ENCODE measurements at places on chromosomes 2 and 18.

DNA sequence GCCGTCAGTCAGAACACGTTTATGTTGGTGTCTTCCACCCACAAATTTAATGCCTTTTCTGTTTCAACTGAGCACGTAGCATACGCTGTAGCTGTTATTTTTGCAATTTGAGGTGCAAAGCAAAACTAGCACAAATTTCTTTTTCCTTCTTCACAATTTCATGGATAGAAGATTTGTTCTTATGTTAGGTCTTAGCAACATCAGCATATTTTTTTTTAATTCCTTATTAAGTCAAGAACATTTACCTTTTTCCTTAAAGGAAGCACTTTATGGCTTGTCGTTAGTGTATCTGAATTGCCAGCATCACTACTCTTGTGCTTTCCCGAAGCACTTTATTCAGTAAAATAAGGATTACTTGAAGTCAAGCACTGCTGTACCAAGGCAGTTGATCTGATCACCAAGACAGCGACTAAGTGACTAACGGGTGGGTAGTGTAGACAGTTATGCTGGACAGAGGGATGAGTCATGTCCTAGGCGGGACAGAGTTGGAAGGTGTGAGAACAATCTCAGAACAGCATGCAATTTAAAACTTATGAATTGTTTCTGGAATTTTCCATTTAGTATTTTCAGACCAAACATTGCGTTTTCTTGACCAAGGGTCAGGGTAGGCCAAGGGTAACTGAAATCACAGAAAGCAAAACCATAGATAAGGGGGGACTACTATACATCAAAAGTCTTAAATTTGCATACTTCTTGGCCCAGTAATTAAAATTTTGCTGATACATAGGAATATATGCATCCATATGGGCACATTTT lies 13.3 kb downstream of the BABAM2 start:
- DNase-seq = no peak

DNA sequence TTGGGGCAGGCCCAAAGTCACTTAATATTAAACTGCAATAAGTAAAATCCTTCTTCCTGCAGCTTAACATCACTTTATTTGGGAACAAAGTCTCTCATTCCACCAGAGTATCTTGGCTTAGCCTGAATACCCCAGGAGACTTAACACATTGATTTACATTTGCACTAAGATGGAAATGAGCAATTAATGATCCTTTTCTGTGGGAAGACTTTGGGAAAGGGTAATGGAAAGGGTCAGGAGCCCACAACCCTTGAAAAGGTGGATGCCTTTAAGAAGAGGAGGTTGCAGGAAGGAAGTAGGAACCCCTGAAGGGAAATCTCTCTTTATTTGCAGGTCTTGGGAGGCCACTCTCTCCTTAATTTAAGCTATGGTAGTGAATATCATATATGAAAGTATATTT lies 28.0 kb upstream of the BARD1 start:
- no peak for DNase-seq

DNA sequence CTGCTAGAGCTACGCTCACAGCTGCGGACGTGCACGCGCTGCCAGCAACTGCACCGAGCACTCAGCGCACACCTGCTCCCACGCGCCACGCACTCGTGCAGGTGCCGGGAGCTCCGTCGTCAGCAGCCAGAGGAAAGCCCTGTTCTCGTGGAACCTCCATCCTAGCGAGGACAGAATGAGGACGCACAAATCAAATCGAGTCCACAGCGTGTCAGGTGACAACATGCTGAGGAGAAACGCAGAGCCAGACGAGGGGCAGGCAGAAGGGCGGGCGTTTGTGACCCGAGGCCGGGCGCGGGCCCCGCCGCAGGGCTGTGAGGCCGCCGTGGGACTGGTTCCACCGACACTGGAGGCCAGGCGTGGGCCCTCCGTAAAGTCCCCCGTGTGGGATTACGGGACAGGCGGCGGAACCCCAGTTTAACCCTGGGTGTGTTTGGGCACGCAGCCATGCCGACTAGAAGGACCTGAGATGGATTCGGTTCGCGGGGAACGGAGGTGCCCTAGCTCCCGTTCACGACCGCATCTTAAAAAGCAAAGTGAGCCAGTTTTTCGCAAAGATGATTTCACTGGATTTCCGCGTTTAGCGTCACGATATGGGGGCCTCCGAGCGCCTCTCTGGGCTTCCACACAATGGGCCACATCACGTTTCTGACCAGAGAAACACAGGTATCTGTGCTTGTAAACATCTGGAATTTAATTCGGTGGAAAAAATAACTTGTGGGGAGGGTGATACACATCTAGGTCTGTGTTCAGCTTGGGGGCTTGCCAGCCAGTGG lies 26.9 kb upstream of the ALKAL2 start:
- no peak for DNase-seq

GRCh38 chr2:48723129-48723528 lies 32.4 kb downstream of the LHCGR start:
- no peak for DNase-seq

DNA sequence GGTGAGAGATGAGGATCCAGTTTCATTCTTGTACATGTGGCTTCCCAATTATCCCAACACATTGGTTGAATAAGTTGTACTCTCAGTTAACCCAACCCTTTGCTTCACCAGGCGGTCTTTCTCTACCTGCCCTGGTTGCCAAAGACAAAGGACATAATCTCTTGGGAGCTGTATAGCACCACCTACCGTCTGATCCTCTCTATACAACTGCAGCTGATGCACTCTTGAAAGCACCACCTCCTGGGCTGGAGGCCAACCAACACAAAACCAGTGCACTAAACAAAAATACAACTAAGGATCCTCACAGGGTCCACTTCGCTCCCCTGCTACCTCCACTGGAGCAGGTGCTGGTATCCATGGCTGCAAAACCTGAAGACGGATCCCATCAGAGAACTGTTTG lies 473.6 kb upstream of the NRXN1 start:
- no peak for DNase-seq

DNA sequence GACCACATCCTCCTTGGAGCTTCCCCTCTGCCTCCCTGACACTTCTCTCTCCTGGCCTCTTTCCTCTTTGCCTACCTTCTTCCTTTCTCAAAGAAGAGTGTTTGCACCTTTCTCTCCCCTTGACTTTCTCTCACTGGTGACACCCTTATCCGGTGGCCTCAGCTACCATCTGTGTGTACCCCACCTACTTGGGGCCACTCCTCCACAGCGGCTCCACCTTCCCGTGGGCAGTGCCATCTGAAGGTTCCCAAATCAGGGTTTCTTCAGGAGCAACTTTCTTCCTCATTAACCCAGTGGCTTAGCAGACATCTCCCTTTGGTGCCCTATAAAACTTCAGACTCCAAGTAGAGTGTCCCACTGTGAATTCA lies 5.3 kb upstream of the NCL start:
- no peak for DNase-seq

DNA sequence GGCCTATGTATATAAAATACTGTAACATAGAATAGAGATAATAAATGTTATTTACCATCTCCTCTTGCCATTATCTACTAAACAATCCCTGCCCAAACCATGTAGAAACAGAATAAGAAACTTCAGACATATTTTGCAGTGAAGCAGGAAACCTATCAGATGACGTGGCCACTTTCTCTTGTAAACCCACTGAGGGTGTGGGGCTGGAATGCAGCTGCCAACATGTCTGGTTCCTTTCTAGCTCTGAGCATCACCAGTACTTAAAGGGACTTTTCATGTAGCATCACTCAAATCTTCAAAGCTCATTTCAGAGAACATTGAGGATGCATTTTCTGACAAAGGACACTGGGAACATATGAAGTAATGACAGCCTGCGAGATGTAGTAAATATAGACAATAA lies 251.8 kb downstream of the LPIN1 start:
- no peak for DNase-seq

DNA sequence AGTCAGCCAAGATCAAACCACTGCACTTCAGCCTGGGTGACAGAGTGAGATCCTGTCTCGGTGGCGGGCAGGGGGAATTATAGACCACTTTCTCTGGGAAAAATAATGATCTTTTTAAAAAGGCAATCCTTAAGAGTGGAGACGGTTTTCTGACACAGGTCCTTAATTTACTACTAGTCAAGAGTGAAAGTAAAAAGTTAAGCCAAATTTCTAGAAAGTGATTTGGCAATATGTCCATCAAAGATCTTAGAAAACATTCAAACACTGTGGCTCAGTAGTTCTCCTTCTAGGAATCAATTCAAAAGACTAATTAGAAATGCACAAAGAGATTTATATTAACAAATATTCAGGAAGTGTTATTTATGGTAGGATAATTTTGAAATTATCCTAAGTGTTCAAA lies 148.5 kb upstream of the DNMT3A start:
- DNase-seq = no peak

DNA sequence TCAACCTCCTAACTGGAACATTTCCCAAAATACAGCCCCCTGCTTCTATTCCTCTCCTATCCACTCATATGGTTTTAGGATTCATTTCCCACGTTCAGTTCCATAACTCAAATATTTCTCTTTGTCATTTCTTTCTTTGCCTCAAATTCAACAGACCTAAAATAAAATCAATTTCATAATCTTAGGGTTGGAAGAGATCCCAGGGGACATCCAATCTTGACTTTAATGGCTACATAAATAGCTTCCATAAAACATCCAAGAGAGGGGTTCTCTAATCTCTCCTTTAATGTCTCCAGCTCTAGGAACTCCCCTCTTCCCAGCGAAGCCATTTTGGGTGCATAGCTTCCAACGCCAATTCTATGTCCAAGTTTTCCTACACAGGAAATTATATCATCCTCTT lies 33.8 kb downstream of the RBKS start:
- DNase-seq = no peak

- DNase-seq = no peak
Measured at GRCh38 chr2:200454927-200455801, 54.7 kb downstream of the KCTD18 start.
